ENCODE measurements at places on chromosomes 2 and 18. TPM values are rescaled to one million over a fixed set of nuclear protein-coding genes. Genes with fewer than 3 reads are reported as not detected.

GRB14 gene
- 2.5 TPM for total RNA-seq

ANAPC1 gene
- total RNA-seq: 52.8 TPM

SERPINB2 gene
- total RNA-seq: not detected

GRCh38 chr2:182128821-182129707, 143.4 kb downstream of the PPP1R1C start:
- DNase-seq: no peak

GRCh38 chr18:51278045-51278649, 80.7 kb upstream of the MEX3C start:
- no peak for DNase-seq

- peak; percentile 48 for DNase-seq
Measured at GRCh38 chr2:240235149-240235803, 94.8 kb upstream of the OTOS start.

DNA sequence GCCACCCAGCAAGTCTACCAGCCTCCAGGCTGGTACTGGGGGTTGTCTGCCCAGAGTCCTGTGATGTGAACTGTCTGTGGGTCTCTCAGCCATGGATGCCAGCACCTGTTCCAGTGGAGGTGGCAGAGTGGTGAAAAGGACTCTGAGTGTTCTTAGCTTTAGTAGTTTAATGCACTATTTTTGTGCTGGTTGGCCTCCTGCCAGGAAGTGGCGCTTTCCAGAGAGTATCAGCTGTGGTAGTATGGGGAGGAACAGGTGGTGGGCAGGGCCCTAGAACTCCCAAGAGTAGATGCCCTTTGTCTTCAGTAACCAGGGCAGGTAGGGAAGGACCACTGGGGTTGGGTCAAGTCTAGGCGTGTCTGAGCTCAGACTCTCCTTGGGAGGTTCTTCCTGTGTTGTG, 356.7 kb downstream of the STK39 start:
- no peak for DNase-seq

DNA sequence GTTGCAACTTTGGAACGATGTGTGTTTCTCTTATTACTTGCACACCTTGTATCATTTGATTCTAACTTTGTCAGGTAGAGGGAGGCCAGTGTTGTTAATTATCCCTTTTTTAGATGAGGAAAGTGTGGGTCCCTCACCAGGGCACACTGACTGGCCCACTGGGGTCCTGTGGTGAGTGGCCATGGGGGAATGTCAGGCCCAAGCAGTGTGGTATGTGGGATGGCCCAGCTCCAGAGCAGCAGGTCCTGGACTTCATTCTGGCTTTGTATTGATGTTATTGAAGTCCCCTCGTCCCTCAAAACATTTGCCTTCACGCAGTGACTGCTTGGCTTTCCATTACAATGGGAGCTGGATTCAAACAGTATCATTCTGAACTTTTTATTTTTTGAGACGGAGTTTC, 11.7 kb downstream of the NCK2 start:
- DNase-seq: no peak

All from breast epithelium (tissue), 4 donors.